ENCODE measurements at places on chromosomes 1 and 21.

DNA sequence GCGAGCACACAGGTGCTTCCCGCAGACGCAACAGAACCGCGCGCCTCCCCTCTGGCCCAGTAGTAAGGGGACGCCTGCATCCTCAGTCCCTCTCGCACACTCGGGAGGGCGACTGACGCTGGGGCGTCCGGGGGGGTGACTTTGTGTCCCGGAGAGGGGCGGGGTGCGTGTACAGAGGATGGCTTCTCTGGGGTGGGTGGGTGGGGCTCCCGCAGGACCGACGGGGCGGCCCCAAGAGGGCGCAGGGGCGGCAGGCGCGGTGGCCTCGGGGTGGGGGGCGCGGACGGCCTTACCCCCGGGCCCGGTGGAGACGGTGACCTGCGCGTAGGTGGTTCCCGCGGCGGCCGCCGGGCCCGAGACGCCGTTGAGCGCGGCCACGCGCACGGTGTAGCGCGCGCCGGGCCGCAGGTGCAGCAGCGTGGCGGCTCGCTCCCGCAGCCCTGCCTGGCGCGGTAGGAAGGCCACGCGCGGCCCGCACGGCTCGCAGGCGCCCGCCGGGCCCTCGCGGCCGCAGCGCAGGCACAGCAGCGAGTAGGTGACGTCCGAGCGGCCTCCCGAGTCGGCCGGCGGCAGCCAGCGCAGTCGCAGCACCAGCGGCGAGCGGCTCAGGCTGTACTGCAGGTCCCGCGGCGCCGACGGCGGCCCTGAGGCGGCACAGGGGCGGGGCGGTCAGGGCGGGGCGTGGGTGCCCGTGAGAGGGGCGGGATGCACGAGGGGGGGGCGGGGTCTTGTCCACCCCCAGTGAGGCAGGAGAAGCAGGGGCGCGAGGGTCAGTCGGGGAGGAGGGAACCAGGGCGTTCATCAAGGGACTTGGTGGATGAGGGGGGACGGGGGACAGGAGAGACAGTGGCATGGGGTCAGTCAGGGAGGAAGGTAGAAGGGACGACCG lies 12.1 kb downstream of the EPHA10 start:
- DNase-seq = no peak

DNA sequence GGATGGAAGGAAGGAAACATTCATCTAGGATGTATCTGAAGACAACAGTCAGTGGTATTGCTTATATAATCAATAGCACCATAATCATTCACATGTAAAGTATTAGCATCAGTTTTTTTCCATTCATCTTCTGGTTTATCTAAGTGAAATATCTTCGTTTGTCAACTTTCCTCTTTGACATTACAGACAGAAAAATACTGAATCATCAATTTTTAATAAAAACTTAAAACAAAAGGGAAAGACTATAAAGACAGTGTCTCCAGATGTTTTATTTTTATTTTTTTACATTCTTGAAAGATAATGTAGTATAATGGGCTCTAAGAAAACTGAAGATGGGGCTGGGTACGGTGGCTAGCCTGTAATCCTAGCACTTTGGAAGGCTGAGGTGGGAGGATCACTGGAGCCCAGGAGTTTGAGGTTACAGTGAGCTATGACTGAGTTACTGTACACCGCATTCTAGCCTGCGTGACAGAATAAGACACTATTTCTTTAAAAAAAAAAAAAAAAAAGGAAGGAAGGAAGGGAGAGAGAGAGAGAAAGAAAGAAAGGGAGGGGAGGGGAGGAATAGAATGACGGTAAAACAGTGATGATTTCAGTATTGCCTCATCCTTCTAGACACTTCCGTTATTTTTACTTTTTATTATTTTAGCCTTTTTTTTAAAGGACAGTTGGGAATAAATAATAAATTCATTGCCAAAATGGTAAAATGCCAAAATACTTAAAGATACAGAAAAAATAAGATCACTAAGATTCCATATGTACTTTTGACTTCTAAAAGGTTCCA lies 89.5 kb downstream of the NRIP1 start:
- DNase-seq = no peak

DNA sequence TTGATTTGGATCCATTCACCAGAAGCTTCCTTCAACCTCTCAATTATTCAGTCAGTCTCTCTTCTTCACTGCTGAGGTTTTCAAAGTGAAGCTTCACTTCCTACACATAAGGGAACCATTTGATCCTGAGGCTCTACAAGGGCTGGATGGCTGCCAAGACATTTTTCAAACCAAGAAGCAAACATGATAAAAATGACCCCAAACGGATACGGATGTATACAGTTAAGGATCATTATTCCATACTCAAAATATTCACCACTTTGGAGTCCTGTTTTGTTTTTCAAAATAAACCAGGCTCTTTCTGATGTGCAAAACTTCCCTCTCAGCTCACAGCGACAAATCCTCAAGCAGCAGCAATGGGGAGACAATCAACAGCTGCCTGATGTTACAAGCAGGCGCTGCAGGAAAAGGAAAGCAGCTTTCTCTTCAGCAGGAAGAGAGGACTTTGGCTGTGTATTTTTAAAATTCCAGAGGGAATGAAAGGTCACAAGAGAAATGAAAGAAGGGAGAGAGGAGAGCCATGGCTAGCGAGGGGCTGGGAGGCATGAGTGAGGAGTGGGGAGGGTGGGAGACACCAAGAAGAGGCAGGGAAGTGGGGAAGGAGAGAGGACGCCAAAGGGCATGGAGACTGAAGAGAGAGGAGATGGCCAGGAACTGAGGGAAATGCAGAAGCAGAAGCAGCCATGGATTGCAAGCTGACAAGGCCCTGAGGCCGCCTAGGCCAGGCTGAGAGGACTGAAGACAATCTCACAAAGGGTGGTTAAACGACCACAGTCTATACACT lies 145.4 kb downstream of the SLC45A1 start:
- no peak for DNase-seq

DNA sequence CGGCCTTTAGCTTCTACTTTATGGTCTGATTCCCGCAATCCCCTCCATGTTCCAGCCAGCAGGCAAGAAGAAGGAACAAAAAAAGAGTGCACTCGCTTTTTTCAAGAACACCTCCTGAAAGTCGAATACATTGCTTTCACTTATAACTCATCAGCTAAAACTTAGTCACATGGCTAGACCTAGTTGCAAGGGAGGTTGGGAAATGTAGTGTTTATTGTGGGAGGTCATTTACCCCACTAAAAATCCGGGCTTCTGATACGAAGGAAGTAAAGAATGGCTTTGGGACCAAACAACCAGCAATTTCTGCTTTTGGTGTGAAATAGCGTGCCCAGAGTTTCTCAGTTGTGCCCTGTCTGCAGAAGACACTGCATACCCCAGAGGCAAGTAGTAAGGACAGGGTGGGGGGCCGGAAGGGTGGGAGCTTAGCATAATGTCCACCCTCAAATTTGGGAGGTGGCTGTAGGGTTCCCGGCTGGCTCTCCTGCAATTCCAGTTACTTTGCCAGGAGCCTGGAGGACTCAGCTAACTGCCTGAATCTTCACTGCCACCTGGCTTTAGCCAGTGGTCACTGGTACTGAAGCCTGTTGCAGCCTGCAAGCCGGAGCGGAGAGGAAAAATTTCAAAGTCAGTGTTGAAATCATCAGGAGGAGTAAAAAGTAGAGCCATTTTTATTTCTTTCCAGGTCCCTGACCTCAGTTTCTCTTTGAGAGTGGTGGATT lies 57.7 kb upstream of the F3 start:
- no peak for DNase-seq

GRCh38 chr1:216047811-216048572 lies 375.3 kb downstream of the USH2A start:
- DNase-seq = no peak

- no peak for DNase-seq
Observed at GRCh38 chr1:31227891-31228568, 11.7 kb downstream of the NKAIN1 start.

DNA sequence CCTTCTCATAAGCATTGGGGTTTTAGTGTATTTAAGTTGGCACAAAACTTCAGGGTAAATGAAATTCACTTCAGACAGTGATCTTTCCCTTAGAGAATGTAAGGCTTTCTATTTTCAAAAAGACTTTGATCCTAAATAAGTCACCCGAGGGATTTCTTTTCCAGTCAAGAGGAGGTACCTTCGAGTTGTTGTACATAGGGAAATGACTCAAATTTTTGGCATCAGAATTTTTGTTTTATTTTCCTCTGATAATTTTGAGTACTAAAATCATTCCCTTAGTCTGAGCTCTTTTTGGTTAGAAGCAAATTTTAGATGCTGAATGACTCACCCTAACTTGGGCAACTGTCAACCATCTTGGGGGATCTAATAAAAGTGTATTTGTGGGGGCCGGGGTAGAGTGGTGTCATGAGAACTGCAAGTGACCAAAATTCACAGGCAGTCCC lies 193.9 kb downstream of the DHRS3 start:
- DNase-seq = no peak

- no peak for DNase-seq
Observed at GRCh38 chr1:19639999-19640362, 4.1 kb upstream of the NBL1 start.

GRCh38 chr1:237851210-237851845 lies 39.4 kb downstream of the ZP4 start:
- DNase-seq = no peak

DNA sequence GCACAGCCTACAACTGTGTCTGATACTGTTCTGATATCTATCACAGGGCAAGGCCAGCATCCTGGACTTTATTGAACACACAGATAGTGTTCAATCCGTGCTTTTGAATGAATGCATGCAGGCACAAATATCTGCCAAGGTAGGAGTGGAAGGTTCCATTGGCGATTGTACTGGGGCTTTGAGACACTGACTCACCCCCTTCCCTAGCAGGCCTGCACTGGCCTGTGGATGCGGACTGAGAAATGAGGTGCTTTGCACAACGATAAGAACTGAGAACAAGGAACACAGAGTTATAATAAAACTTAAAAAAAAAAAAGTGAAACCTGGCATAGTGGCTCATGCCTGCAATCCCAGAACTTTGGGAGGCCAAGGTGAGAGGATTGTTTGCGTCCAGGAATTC lies 62.4 kb upstream of the NGF start:
- no peak for DNase-seq

DNA sequence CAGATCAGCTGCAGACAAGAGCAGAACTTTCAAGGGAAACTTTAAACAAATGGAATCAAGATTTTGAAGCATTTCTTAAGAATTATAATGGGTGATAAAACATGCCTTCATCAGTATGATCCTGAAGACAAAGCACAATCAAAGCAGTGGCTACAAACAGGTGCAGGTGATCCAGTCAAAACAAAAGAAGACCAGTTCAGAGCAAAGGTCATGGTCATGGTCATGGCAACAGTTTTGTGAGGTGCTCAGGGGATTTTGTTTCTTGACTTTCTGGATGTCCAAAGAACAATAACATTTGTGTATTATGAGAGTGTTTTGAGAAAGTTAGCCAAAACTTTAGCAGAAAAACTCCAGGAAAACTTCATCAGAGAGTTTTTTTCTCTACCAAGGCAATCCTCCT lies 681.7 kb upstream of the PTBP2 start:
- DNase-seq = no peak

GRCh38 chr1:183869230-183869629 lies 64.3 kb downstream of the RGL1 start:
- no peak for DNase-seq

DNA sequence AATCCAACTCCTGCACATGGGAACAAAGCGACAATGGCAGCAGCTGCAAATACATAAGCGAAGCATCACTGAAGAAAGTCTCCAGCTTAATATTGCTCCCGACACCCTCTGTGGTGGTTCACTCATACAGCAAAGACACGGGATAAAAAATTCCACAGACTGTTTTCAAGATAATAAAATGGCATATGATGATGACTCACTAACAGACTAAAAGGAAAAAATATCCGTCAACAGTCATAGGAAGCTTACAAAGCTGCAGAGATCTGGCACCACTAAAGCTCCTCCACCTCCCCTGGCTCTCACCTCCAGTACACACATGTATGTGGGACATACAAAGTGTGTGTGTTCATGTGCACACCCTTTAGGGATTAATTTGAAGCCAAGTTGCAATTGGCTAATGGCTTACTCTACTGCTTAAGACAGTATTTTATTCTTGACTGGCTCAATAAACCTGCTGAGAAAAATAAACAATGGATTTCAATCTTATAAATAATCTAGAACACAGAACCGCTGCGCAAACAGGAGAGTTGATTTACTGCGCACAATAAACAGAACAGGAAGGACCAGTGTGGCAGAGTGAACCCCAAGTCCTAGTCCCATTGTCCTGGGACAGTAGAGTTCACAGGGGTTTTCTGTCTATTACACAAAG lies 94.4 kb downstream of the SLC45A1 start:
- DNase-seq = no peak

DNA sequence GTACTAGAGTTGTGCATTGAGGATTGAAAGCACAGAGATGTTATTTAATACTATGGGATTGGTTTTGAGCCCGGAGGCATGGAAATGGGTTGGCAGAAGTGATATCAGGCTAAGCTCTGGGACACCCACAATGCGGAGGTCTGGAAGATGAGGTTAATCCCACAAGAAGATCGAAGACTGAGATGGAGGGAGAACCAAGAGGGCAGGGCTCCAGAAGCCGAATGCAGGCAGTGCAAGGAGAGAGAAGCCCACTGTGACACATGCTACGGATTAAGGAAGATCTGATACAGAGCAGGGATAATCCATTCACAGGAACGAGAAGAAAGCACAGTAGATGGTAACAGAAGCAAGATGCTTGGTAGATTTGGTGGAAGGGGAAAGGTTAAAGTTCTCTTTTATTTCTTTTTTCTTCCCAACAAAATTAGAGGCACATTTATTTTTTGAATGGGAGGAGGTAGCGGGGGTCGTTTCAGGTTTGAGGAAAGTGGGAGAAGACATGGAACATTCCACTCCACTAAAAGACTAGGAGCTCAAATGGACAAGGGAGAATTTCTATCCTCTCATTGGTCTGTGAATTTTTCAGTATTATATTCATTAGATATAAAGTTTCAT lies 113.2 kb downstream of the NCAM2 start:
- no peak for DNase-seq

Data from CD4-positive, CD25-positive, alpha-beta regulatory T cell (primary cell).